Stimulated activated CD4-positive, alpha-beta T cell treated with anti-CD3 and anti-CD28 coated beads, Interleukin-1b, Interleukin-23, amount 100 ng/mL, for 48 hours (primary cell): ENCODE measurements at places on chromosomes 2 and 18.

DNA sequence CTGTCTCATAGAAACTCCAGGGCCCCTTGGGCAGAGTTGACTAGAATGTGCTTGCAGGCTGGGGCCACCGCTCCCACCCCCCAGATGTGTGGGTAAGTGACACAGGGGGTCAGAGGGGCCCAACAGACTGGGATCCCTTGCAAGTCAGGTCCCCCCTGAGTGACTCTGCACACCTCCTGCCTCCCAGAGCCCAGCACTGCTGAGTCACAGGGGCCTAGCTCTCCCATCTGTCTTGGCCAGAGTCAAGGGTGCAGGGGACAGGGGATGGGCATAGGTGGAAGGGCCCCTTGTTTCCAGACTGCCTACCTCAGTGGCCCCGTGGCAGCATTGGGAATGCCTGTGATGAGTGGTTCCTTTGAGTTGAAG, 11.4 kb downstream of the SH2D6 start:
- no peak for DNase-seq

DNA sequence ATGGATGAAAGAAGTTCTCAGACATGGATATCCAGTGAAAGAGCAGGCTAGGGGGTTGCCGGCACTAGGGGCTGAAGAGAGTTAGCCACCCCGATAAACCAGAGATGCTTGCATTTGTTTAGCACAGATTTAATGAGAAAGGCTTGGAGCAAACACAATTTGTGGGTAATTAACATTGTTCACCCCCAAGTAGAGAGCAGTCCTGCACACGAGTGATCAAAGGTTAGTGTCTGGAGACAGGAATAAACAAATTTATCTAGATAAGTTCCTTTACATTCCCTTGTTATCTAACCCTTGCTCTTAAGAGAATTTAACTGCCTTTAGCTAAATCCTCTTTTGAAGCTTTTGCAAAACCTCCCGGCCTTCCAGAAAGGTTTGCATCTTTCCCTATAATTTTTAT, 23.9 kb downstream of the HTR2B start:
- DNase-seq: no peak

DNA sequence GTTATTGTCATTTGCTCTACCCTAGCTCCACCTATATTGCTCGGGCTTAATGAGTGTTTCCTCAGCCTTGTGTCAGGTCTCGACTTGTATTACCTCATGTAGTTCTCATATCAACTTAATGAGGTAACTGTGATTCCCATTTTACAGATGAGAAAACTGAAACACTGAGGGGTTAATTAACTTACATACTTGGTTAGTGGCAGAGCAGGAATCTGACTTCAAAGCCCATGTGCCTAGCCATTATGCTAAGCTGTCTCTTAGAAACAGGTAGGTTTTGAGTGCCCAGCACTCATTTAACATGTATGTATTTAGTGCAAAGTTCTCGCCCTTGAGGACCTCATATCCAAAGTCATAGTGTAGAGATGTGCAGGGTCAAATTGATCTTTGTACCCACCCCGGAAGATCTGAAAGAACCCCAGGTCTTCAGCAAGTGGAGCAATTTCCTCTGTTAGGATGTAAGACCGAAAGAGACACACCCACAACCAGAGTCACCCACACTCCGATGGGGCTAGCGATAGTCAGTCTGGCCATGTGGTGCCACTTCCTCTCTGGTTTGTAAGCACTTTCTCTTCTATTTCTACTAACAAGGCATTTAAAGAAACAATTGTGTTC, 121.0 kb upstream of the SLC39A10 start:
- DNase-seq: peak; percentile 80

DNA sequence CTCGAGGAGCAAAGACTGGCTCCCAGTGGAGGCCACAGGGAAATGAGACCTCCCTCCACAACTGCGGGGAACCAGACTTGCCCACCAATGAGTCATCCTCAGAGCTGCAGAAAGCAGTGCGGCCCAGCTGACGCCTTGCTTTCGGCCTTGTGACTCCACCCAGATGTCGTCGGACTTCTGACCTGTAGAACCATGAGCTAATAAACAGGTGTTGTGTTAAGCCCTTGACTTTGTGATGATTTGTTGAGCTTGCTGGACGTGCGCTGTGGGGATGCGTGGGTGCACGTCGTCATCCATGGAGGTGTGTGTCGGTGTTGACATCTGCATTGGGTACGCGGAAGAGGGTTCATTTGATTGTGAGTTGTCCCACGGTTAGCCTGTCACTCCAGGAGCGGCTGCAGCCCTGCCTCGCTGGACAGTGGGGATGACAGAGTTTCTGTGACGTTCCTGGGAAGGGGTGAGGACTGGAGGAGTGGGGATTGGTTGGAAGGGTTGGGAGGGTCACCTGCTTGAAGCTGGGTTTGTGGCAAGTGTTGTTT, 154.1 kb downstream of the SH3BP4 start:
- no peak for DNase-seq

- no peak for DNase-seq
Observed at GRCh38 chr2:16408331-16409005, 257.2 kb downstream of the CYRIA start.

DNA sequence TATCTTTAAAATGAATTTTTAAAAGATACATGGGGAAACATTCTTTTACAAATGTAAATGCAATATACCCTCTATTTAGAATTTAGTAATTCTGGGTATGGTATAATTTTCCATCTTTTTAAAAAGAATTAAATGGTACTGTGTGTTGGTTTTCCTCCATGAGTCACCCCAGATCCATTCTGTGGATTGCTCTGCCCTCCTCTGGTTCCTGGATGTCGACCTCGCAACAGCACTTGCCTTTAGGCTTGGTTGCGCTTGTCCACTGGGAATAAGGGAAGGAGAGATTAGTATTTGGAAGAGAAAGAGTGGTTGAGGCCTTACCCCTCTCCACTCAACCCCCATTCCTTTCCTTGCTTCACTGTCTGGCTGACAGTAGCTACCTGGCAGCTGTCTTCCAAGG, 90.4 kb downstream of the FTCDNL1 start:
- DNase-seq: no peak

GRCh38 chr18:48290162-48290926, 118.8 kb downstream of the ZBTB7C start:
- no peak for DNase-seq
